CD4-positive, alpha-beta T cell treated with Interleukin-4 for 4 hours (primary cell): ENCODE measurements at places on chromosomes 3 and 15.

GRCh38 chr3:23479026-23479425, 275.9 kb downstream of the UBE2E2 start:
- DNase-seq: no peak

DNA sequence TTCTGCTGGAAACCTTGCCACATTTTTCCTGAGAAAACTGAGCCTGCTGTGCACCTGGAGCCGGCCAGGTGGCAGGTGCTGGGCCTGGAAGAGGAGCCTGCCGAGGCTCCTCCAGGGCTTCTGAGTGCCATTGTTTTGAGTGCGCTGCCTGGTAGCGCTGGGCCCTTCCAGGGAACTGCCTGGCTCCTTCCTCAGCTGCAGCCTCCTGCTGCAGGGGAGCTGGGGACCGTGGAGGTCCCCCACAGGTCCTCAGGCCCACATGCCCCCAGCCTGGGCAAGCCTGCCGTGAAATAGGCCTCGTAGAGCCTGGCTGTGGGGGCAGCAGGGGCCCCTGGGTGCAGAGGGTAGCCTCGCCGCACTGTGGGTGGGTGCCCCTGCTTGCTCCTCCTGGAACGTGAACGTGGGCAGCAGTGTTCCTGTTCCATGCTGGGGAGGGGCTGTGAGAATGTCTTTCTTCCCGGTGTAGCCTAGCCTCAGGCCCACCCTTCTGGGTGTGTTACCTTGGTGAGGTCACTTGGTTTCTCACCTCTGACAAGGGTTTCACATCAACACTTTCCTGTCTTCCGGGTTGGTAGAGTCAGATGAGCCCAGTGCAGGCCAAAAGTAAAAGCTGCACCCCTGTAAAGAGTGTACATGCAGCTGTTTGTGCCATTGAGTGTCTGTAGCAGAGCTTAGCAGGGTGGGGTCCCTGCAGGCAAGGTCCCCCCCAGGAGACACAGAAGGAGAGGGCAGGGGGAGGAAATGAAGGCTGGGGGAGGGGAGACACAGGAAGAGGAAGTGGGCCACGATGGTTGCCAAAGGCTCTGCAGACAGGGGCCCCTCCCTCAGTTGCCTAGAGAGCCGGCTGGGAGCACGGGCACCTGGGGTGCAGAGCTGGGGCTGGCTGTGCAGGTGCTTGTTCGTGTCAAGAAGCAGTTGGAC, 34.5 kb downstream of the KLF13 start:
- peak; percentile 90 for DNase-seq

DNA sequence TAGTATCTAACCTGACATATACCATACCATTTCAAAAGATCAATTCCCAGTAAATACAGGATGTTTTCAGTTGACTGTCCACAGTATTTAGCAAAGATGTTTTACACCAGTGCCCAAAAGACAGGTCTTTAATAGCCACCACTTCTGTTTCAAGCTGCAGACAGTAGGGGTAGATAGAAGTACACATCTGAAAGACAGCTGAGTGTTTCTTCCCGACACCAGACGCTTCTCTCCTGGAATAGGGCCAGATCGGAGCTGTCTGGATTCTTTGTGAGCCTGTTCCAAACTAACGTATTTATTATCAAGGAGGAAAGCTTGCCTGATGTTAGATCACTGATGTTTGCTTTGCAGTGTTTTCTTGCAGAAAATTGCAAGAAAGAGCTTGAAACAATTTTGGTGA, 136.1 kb upstream of the RBMS3 start:
- DNase-seq: no peak

GRCh38 chr3:161395115-161396012, 24.0 kb upstream of the SPTSSB start:
- peak; percentile 20 for DNase-seq

GRCh38 chr3:133474251-133474801, 74.5 kb downstream of the BFSP2 start:
- DNase-seq: no peak

GRCh38 chr3:134460965-134461364, 24.8 kb downstream of the ANAPC13 start:
- DNase-seq: no peak

DNA sequence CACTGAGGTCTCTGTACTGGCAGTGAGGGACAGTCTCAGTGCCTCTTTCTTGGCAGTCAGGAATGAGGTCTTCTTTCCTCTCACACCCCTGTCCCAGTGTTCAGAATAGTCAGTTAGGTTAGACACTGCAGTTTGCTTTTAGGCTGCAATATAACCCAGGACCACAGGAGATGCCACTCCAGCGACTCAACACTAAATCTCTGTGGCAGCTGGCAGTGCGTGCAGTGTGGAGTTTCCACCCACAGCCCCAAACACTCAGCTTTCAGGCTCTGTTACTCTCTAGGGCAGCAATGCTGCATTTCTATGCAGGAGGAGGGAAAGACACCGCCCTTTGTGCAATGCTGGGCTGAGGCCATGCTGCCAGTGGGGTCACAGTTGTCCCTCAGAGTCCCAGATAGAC, 150.2 kb upstream of the SUCLG2 start:
- no peak for DNase-seq

- DNase-seq: peak; percentile 42
Observed at GRCh38 chr3:50154840-50155490, at the start of gene SEMA3F. Gene SEMA3F (plus strand): TSS chr3:50155324. CDS start chr3:50159623, 4,299 bp downstream.
